ENCODE measurements at places on chromosomes 5 and 9.

- no peak for DNase-seq
Observed at GRCh38 chr5:138711811-138712210, 41.4 kb upstream of the CTNNA1 start.

DNA sequence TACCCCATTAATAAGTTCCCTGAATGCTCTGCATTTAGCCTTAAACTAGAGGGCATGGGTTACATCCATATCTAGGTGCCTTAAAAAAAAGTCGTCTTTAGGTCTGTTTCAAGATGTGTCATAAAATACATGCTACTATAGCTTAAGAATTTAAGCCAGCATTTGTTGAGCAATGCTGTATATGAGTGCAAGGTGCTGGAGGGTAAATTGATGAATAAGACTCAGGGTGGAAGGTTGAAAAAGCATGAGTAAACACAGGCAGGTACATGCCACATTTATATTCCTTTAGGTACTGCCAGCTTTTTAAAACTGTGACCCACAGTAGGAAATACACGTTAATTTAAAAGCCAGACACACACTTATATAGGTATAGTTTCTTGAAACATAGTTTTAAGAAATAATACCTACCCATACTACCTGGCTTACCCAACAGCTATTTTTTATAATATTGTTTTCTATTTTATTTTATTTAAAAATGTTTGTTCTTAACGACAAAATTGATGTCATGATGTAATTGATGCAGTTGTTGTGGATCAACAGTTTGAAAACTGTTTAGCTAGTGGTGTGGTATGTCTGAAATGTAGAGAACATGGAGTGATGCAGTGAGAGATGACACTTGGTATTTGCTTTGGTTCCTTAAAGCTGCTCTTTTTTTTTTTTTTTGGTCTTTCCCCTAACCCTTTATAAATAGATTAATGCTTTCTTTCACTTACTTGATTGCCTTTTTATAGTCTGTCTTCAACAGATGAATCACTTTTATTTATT, 3.9 kb downstream of the HMGCR start:
- no peak for DNase-seq

- no peak for DNase-seq
Observed at GRCh38 chr9:86099701-86100364, 475 bp upstream of the GOLM1 start.

GRCh38 chr5:127440831-127441230, 76.6 kb upstream of the PRRC1 start:
- no peak for DNase-seq

GRCh38 chr5:172380301-172380986, 73.9 kb downstream of the SH3PXD2B start:
- no peak for DNase-seq

Measured in stimulated activated CD4-positive, alpha-beta T cell treated with anti-CD3 and anti-CD28 coated beads, TNF-alpha, amount 100 ng/mL, for 1 hour (primary cell).